NAMALWA (cell line): ENCODE measurements at places on chromosomes 3 and 15.

DNA sequence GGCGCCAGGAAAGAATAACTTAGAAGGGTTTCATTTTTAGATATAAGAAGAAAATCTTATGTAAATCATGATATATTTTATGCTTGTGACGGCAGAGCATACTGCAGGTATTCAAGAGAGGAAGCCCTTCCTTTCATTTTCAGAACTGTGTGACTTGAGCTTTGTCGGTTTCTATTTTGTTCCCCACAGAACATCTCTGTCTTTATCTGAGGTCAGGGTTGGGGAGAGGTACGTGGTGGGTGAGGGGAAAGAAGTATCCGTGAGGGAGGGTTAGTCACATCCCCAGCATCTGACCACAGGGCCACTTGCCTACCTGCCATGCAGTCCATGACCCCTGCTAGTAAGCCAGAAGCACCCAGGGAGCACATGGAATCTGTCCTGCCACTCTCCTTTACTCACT is 126.5 kb downstream of the DGKG start:
- peak; percentile 21 for DNase-seq

DNA sequence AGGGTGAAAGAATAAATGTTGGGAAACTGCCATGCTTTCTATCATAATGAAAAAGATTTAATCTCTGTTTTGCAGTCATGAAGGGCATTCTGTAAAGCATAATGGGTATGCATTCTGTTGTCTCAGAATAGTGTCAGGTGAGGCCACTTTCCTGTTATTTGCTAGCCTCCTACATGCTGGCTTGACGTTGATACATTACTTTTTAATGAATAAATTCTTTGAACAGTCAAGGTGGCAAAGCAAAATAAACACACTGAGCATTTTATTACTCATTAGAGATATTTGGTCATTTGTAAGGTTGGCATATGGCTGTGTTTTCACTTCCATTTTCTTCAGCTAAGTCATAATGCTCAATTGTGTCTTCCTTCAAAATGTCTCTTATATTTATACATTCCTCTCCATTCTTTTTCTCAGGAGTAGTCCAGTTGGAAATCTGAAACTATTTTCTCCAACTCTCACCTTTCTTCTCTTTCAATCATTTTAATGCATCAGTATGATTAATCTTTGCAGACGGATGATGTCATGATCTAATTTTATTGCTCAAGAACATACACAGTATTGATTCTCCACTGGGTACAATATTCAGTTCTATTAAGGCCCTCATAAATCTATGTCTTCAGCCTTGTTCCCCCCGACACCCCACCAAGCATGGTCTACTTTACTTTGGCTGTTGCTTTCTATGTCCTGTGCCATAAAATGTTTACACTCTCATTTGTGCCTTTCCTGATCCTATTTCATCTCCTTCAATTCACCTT is 290.7 kb downstream of the GBE1 start:
- no peak for DNase-seq

DNA sequence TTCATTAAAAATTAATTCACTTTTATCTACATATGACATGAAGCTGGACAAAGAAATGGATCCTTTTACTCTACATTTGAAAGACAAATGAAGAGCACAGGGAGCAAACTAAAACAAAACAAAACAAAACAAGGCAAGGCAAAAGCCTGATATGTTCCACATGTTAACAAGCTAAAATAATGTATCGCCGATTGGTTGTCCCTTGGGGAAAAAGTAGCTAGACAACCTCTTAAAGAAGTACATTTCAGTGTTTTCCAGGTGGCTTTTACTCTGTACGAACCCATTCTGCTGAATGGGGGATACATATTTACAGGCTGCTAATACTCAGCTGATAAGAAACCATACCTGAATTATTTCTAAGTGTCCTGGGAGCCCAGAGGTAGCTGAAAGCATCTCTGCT is 493.0 kb upstream of the TBL1XR1 start:
- DNase-seq, result no peak

GRCh38 chr3:32392536-32393302 is 1.1 kb downstream of the CMTM7 start:
- DNase-seq, result no peak

DNA sequence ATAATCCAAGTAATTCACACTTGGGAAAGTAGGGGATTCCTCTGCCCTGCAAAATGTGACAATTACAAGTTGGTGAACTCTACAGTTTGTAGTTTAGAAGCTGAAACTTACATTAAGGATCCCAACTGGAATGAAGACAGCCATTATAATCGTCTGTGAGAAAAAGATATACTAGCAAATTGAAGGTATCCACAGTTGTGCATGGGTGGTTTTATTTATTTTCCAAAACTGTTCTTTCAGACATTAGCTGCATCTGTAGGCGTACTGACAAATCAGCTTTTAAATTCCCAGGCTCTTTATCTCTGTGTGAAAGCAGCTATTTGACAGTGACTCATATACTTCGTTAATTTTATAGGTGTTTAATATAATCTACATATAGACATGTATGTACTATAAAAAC is 12.5 kb upstream of the ISL2 start:
- DNase-seq, result no peak

DNA sequence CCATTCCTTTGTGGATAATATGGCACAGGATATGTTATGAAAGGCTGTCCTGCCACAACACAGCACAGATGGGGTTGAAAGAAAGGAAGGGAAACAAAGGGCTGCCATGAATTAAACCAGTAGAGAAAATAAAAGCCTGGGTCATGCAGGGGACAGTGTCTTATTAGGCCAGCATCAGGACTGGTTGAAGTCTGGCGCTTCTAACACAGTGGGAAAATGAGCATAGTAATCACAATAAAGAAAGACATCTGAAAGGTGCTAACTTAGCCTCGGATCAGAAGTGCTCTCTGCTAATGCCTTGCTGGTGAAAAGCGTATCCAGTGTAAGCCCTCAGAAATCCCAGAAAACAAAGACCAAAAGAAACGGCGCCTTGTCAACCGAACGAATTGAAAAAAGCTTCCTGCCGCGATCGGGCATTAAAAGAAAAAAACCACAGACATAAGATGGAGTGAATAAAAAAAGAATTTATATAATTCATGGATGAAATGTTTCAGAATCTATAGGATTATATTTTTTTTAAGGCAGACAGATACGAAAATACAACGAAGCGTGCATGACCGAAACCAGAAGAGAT is 566 bp upstream of the MKRN3 start:
- DNase-seq, result no peak

GRCh38 chr3:14177580-14178246 is 688 bp downstream of the XPC start:
- DNase-seq, result peak; percentile 31

DNA sequence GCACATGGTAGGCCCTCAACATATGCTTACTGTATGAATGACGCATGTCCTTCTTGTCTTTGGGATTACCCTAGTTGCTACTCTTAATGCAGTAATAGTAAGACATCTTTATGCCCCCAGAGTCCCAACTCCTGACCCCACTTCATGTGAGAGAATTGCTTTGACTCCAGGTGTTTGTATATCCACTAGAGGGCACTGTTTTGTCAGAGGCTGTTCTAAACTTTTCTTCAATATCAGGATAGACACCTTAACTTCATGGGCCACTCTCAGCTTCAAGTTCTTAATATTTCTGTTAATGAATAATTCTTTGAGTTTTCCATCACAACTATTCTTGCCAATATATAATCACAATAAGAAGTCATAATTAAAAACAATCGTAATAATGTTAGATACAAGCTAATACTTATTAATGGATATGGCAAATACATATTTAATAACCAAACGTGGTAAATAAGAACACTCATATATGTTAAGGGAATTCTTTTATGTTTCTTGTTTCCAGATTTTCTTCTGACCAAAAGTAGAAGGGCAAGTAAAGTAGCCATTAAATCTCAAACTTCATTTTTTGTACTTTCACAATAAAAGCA is 337.2 kb upstream of the DNAJC19 start:
- peak; percentile 59 for DNase-seq

DNA sequence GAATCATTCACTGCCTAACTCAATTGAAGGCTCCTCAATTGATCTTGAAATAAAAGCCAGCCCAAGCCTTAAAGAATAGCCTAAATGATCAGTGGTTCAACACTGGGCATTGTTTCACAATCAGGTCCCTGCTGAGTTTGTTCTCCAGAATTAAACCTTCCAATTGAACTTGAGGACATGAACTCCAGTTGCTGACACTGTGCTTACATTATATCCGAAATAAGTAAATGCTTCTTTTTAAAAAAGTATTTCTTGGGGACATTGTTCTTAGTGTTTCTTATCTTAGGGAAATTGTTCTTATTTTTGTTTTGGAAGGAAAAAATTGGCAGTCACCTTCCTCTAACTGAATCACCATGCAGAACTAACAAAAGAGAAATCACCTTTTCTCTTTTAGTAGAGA is 450.2 kb downstream of the RBMS3 start:
- no peak for DNase-seq

GRCh38 chr3:190266913-190267290 is 55.3 kb downstream of the CLDN1 start:
- DNase-seq, result no peak

GRCh38 chr3:194145702-194146101 is 9.8 kb downstream of the HES1 start:
- DNase-seq, result no peak

DNA sequence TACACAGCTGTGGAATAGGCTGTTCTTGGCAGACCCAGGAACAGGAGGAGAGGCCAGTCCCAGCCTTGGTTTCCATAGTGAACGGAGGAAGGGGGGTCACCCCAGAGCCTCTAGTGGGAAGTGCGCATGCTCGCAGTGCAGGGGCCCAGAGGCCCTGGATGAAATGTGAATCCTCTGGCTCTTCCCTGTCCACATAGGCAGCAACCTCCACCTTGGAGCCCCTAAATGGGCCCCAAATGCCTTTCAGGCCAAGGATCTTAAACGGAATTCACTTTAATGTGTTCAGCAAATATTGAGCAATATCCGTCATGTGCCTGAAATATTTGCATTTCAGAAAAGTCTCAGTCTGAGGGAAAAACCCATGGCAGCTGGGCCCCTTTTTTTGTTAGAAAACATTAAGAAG is 3.3 kb upstream of the NDN start:
- DNase-seq, result no peak

- DNase-seq, result no peak
Observed at GRCh38 chr3:161657786-161658185, 161.2 kb downstream of the OTOL1 start.

GRCh38 chr3:77460326-77460725 is 420.4 kb downstream of the ROBO2 start:
- no peak for DNase-seq
